Cardiac septum (tissue), 1 donor: ENCODE measurements at places on chromosomes 2 and 18. TPM values are rescaled to one million over a fixed set of nuclear protein-coding genes. Genes with fewer than 3 reads are reported as not detected.

DNA sequence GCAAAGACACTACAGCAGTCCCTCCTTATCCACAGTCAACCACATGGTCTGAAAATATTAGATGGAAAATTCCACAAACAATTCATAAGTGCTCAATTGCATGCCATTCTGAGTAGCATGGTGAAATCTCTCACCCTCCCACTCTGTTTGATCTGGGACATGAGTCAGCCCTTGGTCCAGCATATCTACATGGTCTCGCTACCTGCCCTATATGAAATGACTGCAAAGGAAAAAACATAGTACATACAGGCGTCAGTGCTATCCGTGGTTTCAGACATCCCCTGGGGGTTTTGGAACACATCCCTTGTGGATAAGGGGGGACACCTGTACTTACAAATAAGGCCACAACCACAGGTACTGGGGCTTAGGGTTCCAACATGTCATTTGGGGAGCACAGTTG is 73.7 kb downstream of the CABLES1 start:
- DNase-seq = no peak

DNA sequence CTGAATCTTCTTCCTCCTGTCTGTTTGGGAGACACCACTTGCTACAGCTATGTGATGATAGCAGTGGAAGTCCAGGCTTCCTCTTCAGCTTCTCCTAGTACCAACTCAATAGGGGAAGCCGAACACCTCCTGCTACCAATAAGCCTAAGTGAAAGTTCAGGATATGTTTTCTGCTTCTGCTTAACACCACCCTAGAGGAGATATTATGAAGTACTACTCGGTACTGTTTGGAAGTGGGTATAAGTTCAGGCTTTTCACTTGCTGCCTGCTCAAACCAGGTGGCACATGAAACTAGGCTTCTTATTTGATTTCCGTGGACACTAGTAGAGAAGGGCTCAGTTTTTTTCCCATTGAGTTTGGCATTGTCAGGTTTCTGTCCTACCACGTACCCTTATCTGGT is 99.8 kb downstream of the PTPN4 start:
- no peak for DNase-seq

- no peak for DNase-seq
Measured at GRCh38 chr18:49819071-49819662, 5.8 kb upstream of the ACAA2 start.

The CTAGE1 gene
- 0.13 TPM for total RNA-seq

- DNase-seq = no peak
Measured at GRCh38 chr18:56062931-56063330, 474.9 kb upstream of the TCF4 start.

- DNase-seq = no peak
Measured at GRCh38 chr2:69275490-69275889, 111.5 kb downstream of the GFPT1 start.

GRCh38 chr2:32711908-32712501 is 84.2 kb downstream of the TTC27 start:
- DNase-seq = no peak

The NAT8 gene
- total RNA-seq = not detected

DNA sequence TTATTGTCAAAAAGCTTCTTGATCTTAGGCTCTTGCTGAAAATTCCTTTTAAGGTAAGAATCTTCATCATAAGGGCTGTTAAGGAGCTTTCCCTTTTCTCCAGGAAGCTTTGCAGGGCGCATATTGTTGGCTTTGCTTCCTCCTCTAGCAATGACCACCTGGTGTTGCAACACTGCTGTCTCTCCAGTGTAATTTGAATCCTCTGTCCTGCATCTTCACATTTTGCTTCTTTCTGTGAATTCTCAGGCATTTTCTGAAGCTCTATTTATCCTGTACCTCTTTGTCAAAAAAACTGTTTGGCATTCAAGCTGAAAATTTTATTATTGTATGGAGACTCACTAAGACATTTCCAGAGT is 533.1 kb upstream of the CHAC2 start:
- DNase-seq = no peak

GRCh38 chr2:239983004-239983778 is 42.0 kb downstream of the NDUFA10 start:
- DNase-seq = no peak

DNA sequence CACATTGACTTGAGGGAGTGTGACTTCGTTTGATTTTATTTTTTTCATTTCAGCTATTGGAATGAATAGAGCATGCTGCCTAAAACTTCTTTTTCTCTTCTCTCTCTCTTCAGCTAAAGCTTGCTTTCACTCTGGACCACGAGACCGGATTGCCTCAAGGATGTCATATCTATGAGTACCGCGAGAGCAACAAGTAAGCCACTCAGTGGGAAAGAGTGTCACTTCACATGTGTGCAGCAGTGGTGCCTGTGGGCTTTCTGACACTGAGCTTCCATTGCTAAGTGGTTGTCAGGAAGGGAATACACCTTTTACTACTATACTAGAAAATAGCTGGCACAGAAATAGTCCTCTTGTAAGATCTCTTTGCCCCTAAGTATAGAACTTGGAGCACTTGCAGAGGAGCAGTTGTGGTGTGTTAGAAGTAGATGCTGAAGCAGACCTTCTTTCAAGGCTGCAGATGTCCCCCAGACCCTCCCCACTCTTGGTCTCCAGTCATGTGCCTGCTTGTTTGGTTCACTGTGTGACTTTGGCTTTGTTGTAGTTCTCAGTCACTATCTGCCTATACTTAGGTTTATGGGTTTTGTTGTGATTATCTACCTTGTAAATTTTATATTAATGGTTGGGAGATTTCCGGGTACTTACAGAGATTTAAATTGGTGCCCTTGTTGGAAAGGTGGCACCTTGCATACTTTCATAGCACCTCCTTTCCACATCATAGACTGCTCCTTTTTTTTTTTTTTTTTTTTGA is 78.5 kb upstream of the ALPP start:
- no peak for DNase-seq

The EIF5B gene
- total RNA-seq = 105 TPM

The REG1A gene
- not detected for total RNA-seq

The SLC4A3 gene
- 396 TPM for total RNA-seq

The L3MBTL4 gene
- 0.70 TPM for total RNA-seq
